ENCODE measurements at places on chromosomes 12 and 14. TPM values are rescaled to one million over a fixed set of nuclear protein-coding genes. Genes with fewer than 3 reads are reported as not detected.

DEPDC4 gene
- 7.7 TPM for polyA plus RNA-seq

TMEM132D gene
- 3.5 TPM for polyA plus RNA-seq

DEGS2 gene
- polyA plus RNA-seq = 19.4 TPM

ARHGAP9 gene
- 3.4 TPM for polyA plus RNA-seq

- DNase-seq = no peak
Measured at GRCh38 chr14:99412117-99413061, 68.3 kb downstream of the SETD3 start.

DNA sequence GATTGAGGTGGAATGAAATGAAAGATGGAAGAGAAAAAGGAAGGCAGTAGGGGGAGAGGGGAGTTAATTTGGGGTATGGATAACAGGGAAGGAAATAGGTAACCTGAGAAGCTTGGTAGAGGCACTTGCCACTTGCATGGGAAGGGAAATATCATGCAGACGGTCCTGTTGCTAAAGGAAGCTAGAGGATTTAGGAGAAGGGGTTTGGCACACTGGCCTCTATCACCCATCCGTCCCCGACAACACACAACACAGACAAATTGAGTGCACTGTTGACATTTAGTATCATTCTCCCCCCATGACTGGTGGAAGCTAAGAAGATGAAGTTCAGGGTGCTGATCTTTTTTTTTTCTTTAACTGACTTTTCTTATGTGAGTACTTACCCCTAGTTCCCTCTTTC lies 2.0 kb downstream of the OR10AD1 start:
- no peak for DNase-seq

- no peak for DNase-seq
Measured at GRCh38 chr12:40405419-40405818, 180.6 kb downstream of the LRRK2 start.

GRCh38 chr12:27272373-27273028 lies 28.4 kb downstream of the STK38L start:
- no peak for DNase-seq

GRCh38 chr12:9240776-9241175 lies 32.6 kb upstream of the PZP start:
- no peak for DNase-seq

GRCh38 chr12:63397807-63398206 lies 246.8 kb upstream of the AVPR1A start:
- DNase-seq = no peak

DNA sequence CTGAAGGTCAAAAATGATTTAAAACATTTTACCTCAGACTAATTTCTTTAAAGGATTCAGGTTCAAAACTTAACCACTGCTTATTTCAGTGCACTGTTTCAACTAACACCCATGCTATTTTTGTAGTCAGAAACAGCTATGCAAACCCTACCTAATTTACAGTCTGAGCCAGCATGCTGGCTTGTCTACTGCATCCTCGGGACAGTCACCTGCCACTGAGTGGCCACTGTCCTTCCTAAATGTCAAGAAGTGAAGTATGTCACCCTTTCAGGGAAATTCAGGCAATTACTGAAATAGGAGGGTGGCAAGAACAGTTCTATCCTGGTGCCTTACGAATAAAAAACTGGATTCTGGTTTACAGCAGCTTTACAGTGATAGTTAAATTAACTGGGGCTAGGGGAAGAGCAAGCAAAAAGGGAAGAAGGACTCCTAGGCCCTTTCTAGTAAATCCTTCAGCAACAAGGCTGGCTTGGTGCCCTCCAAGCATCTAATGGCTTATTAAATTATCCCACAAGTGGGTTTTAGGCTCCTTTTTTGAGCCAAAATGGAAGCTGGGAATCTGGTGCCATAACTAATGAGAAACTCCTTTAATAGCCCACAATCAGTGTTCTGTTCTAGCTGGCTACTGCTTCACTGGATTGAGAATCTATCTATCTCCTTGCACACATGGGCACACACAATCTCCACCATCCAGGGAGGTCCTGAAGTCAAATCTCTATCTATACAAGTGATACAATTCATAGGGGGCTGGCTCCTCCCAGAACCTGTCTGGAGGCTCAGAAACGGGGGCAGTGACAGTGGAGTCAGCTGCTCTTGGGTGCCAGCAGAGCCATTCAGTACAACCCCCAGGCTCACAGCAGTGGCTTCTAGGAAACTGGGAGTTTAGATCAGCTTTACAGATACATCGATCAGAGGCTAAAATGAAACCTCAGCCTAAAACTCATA lies 43.4 kb downstream of the SH2B3 start:
- DNase-seq = no peak

DNA sequence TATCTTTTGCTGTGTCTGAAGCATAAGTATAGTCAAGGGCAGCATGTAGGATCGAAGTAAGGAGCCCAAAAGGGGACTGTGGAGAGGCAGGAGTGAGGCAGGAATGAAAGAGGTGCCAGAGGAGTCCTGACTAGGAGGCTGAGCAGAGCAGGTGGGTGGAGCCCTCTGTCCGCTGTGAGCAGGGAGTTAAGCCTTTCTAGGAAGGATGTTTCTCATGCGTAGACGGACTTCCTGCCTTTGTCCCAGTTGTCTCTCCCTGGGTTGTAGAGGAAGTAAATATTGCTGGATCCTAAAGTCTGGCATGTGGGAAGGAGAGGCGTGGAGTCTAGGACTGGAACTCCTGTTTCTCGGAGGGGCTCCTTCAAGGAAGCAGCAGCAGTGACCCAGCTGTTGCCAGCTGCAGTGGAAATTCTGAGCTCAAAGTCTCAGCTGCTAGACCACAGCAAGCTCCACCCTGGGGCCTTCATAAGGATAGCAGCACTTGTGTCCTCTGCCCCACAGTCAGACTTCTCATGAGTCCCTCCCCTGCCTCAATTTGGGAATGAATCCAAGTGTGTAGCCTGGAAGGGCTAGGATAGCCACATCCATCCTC lies 44.0 kb downstream of the RBMS2 start:
- peak; percentile 89 for DNase-seq

DNA sequence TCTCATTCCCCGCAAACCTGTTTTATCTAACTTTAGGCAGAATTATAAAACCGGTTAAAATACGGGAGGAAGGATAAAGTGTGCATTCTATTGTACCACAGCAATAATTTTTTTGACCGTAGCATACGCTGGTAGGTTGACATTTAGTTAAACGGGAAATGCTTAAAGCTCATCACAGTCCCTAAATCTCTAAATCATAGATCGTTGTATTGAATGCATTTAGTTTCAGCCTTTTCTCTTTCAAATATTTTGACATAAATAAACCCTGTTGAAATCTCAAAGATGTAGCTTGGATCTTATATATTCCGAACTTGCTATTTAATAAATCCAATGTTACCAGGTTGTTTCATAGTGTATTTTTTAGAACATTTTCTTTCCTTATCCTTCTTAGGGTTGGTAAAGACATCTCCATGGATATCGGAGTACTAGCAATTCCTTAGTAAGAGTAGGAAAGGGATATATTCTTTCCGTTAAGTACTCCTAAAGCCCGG lies 798 bp downstream of the CLEC2B start:
- no peak for DNase-seq

DNA sequence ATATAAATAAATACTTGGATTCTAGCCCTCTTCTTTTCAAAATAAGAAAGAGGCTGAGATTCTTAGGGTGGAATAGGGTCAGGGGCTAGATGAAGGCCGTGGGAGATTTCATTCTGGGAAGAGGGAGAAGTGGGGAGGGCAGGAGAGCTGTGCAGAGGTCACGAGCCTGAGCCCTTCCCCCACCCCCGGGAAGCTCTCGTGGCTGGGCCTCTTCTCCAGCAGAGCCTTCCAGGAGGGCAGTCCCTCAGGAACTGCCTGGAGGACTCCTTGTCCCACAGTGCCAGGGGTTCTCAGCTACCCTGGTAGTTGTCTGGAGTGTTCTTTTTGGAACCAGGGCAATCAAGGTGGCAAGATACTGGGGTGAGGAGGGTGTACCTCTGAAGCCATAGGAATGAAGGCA lies 94.0 kb downstream of the ESR2 start:
- no peak for DNase-seq

- no peak for DNase-seq
Measured at GRCh38 chr12:83323866-83324265, 637.2 kb downstream of the TMTC2 start.

GRCh38 chr12:59839514-59839913 lies 243.7 kb downstream of the SLC16A7 start:
- no peak for DNase-seq

GRCh38 chr12:117228239-117228638 lies 38.0 kb upstream of the FBXO21 start:
- DNase-seq = no peak

DNA sequence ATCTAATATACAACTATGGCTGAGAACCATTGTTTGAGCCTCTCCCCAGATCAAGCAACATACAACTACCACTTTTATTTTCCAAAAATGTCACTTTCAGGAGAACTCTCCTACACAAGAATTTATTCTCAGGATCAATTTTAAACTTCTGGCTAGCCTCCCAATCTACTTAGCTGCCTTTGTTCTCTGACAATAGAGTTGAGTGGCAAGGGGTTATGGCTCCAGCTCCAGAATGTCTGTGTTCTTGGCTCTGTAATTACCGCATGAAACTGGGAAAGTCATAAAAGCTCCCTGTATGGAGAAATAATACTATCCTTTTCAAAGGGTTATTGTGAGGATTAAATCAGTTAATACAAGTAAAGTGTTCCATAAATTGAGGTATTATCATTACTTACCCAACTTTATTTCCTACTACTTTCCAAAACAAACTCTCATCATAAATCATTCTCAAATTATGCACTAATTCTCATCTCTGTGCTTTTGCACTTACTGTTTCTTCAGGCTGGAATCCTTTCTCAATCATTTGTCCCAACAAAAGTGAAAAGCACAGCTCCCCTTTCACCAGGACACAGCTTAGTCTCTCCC lies 121.9 kb downstream of the GARIN6 start:
- DNase-seq = no peak

GRCh38 chr14:50926851-50927386 lies 17.4 kb downstream of the PYGL start:
- no peak for DNase-seq

DNA sequence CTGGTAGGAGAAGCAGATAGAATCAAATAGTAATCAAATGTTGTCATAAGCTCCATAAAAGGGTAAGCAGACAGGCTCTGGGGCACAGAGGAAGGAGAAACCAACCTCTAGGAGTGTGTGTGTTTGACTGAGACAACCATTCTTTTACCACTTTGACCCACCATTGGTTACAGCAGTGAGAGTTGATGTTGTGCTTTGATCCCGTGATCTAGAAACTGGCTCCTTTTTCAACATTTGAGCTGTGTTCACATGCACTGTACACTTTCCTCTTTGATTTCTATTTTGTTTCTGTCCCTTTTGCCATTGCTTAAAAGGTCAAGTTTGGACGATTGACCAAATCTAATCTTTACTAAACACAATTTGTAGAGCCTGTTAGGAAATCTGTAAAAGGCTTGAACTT lies 108.0 kb downstream of the DAAM1 start:
- no peak for DNase-seq

- DNase-seq = no peak
Measured at GRCh38 chr12:68140556-68140955, 19.0 kb downstream of the IFNG start.

DNA sequence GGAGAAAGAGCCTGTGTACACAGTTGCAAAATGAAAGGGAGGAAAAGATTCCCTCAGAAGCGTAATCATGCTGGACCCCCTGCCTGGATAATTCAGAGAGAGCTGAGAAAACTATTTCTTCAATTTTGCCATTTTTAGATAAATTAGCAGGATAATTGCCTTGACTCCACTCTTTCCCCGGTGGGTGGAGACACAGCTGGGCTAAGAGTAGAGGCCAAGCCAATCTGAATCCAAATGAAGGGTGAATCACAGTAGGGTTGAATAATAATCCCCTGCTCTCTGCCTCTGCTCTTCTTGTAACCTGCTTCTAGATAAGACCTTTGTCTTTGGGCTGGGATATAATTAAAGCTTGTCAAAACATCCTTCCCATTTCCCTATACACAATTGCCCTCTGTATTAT lies 150.1 kb downstream of the CAPZA3 start:
- DNase-seq = no peak

GRCh38 chr12:76855271-76855670 lies 23.5 kb downstream of the CSRP2 start:
- DNase-seq = no peak
